Upper lobe of left lung (tissue), 6 donors: ENCODE measurements at places on chromosomes 3 and 15.

DNA sequence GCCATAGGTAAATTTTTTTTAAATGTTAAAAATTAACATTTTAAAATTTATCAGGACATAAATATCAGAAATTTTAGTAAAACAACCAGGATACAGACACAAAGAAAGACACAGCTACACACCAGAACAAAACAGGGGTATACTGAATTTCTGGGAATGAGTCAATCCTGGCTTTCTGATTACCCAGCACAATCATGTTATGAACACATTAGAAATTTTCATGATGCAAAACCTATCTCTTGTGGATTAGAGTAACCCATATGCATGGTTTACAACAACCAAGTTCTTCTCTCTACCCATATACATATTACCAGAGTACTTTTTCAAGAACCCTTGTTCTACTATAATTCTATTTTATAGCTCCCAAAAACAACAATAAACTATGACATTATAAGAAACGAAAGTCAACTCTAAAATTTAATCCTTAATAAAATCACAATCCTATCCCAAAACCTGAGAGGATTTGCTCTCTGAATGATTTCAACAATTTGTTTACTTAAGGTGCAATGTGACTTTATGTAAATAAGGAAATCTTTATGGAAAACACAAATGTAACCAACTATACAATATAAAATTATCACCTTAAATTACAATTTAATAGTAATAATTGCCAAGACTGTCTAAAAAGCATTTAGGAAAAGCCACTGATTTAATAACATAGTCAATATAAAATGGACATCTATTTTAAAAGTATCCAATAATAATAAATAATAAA, 184.5 kb downstream of the TBC1D5 start:
- no peaks in the 10 kb centered on the region for H3K36me3 ChIP-seq
- H3K4me3 ChIP-seq = no peak overlapping the region
- no peaks in the 10 kb centered on the region for H3K27me3 ChIP-seq
- H3K27ac ChIP-seq = no peak overlapping the region
- H3K4me1 ChIP-seq = no peaks in the 10 kb centered on the region
- no peak for DNase-seq

DNA sequence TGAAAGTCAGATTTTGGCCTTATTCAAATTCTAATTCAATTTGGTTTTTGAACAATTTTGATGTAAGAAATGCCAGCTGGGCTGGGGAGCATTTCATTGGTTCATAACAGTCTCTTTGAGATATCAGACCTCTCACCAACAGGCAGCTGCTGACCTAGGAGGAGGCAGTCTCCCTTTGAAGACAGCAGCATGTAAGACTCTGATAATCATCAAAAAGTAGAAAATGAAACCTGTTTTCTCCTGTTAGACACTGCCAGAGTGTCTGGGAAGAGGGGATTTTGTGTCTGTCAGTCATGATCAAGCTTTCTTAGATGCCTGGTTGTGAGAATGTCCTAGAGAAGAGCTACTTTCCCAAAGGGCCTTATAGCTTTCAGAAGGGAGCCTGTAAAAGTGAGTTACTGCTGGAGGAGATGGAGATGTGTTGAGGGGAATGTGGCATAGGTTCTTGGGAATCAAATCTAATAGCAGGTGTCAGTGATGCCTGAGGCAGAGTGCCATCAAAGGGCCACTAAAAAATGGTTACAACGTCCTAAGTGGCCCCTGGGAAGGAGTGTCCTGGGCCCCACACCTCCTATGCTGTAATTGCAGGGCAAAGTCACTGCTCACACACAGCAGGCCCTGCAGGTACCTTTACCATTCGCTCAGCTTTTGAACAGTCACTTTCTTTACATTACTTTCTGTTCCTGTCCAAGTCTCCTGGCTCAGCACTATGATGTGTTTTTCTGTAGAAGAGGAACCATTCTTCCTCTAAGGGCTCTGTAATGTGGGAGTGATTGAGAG, 43.1 kb downstream of the FSTL1 start:
- H3K4me3 ChIP-seq = no peak overlapping the region
- DNase-seq = no peak
- H3K4me1 ChIP-seq = no peaks in the 10 kb centered on the region
- H3K36me3 ChIP-seq = peaks cover 44% of the 10 kb centered on the region

GRCh38 chr3:45541326-45542321, 52.9 kb upstream of the LIMD1 start:
- H3K36me3 ChIP-seq = no peaks in the 10 kb centered on the region
- H3K4me1 ChIP-seq = peaks cover 54% of the 10 kb centered on the region
- peak; percentile 59 for DNase-seq
- no peaks in the 10 kb centered on the region for H3K27me3 ChIP-seq

DNA sequence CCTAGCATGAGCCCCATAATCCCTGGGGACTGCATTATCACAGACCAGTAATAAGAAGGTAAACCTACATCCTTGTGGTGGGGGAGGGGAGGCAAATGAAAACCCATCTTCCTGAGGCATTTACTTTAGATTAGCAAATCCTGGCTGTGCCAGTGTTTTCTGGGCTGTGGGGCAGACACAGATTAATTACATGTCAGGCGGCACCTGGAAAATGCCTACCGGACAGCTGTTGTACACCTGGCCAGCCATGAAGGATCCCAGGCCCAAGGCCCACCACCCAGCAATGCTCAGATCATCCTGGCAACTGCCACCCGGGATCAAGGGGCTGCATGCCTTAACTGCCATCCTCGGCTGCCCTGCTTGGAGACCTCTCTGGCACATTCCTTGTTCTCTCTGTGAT, 59.1 kb upstream of the RASA2 start:
- no peaks in the 10 kb centered on the region for H3K27me3 ChIP-seq
- DNase-seq = no peak
- peaks cover 9% of the 10 kb centered on the region for H3K36me3 ChIP-seq
- H3K27ac ChIP-seq = peak overlapping the region; percentile 79
- H3K4me1 ChIP-seq = peaks cover 54% of the 10 kb centered on the region
- no peak overlapping the region for H3K4me3 ChIP-seq
